Stimulated activated CD8-positive, alpha-beta memory T cell treated with anti-CD3 and anti-CD28 coated beads, Interleukin-4, amount 100 ng/mL, for 1 hour (primary cell): ENCODE measurements at places on chromosomes 3 and 15.

DNA sequence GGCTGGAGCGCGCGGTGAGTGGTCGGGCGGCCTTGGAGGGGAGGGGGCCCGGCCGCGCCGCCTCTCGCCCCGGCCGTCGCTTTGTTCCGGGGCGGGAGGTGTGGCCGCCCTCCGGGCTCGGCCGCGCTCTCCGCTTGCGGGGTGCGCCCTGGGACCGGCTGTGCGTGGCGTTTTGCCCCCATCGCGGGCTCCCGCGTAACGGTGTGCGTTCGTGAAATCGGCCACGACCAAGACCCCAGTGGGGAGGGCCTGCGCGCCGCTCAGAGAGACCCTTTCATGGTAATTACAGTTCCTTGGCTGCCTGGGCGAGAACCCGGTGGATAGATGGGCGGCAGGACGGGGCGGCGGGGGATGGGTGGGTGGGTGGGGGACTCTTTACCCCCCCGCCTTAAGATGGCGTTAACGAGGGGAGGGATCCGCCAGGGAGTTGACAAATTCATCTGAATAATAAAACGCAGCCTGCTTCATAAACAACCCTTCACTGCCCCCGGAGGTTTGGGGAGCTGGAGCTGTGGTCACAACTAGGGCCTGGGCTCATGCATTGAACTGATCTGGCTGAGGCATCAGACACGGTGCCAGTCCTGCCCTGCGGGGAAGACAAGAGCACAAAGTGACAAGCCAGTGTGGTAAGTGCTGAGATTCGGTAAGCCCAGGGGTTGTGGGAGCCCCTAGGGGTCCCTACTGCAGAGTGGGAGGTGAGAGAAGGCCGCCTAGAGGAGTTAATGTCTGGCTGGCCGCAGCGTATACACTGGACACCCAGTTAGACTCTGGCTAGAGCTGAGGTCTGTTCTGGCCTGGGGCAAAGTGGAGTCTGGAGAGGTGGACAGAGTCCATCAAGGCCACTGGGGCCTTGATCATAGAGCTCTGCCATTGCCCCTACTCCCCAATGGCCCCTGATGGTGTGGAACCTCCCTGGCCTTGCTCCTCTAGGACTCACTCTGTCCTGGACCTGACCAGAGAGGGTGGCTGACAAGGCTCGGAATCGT lies 668 bp downstream of the MRAS start:
- DNase-seq = no peak

DNA sequence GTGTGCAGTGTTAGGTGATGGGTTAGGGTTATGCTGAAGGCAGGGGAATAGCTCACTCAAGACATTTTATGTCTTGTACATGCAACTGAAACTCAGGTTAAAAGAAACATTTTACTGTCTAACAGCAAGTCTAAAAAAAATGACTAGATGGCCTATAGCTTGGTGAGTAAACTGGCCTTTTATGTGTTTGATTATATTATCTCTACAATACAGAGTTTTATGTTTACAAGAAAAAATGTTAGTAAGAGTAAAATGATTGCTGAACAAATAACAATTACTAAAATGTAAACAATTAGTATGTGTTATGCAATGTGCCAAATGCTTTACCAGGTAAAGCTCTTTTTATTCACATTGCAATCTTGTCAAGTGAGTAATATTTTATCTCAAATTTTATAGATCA lies 1039.6 kb downstream of the ROBO2 start:
- no peak for DNase-seq

- DNase-seq = no peak
Measured at GRCh38 chr3:44970926-44971490, 5.0 kb downstream of the ZDHHC3 start.

DNA sequence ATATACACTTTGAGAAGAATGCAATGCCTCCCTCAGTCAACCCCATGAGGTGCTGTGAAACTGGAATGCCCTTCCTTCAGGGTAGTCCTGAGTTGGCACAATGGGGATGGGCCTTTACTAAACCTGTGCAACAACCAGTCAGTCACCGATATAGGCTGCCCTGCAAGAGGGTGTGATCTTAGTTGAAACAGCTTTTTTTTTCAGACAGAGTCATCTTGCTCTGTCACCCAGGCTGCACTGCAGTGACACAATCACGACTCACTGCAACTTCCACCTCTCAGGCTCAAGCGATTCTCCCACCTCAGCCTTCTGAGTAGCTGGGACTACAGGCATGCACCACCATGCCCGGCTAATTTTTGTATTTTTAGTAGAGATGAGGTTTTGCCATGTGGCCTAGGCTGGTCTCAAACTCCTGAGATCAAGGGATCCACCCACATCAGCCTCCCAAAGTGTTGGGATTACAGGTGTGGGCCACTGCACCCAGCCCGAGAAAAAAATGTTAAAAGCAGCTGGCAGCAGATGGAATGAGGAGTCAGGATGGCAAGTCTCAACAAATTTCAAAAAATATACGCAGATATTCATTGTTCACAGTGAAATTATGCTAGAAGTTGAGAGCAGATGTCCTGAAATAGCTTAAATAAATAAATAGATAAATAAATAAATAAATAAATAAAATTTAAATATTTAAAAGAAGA lies 31.8 kb downstream of the MYO5A start:
- no peak for DNase-seq

DNA sequence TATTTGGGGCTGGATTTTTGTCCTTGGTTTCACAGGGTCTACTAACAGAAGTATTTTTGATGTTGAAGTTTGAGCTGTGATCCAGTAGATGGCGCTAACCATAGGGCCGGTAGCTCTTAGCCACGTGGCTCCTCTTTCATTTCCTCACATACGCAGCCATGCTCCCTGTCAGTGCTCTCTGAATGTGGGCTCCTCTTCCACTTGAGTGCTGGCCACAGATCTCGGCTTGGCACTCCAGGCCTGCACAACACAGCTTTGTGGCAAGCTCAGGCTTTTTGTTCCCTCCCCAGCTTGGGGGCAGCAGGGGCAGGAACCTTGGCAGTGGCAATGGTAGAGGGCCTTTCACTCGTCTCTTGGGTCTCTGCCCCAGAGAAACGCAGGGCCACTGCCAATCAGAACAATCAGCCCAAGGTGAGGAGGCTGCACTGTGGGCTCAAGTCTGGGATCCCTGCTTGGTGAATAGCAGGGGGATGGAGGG lies 18.6 kb upstream of the DNAAF4 start:
- DNase-seq = no peak

DNA sequence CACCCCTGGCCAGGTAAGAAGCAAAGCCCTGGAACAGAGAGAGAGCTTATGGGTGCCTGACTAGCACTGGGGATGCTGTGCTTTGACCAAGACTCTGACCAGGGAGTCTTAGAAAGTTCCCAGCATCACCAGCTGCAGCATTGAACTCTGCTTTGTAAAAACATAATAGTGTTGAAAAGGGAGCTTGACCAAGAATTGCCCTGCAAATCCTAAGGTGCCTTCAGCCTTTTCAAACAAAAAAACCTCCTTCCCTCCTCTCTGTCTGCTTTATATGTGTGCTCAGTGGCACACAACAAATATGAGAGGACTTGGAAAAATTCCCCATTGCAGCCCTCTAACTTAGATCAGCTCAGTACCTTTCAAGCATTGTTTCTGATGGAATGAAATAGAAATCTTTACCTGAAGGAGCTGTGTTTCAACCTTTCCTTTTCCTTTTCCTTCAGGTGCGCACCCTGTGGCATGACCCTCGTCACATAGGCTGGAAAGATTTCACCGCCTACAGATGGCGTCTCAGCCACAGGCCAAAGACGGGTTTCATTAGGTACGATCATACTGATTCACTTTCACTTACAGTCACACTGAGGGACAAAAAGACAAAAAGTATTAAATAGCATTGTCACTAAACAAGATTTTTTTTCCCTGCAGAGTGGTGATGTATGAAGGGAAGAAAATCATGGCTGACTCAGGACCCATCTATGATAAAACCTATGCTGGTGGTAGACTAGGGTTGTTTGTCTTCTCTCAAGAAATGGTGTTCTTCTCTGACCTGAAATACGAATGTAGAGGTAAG lies 13.0 kb downstream of the THBS1 start:
- DNase-seq = no peak

DNA sequence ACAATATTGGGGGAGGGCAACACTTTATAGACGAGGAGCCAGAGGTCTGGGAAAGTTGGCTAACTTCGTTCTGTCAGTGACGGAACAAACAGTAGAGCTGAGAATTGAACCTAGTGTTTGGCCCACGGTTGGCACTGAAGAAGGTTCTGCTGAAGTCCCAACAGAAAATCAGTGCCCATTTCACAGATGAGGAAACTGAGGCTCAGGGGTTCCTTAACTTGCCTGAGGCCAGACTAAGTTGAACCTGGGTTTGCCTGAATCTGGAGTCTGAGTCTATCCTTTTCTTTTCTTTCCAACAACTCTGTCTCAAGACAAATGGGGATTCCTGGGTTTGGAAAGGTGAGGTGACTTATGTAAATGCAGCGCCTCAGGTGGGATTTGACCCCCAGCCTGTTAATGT lies 55.1 kb downstream of the SLC6A6 start:
- no peak for DNase-seq

DNA sequence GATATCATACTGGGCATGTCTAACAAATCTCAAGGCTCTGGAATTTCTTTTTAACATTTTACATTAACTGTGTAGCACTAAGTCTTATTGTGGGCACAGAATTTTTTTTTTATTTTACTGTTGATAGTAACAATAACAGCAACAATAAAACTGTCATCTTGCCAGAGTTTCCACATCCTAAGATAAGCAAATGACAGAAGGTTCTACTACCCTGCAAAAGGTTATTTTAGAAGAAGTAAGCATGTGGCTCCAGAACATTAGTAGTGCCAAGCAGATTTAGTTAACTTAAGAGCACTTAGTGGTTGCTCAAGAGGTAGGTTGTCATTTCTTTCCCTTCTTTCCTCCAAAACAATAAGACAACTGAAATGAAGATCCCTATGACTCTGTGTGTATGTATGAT lies 743.0 kb upstream of the CBLB start:
- no peak for DNase-seq

GRCh38 chr15:44087578-44088465 lies 107.2 kb downstream of the FRMD5 start:
- no peak for DNase-seq

DNA sequence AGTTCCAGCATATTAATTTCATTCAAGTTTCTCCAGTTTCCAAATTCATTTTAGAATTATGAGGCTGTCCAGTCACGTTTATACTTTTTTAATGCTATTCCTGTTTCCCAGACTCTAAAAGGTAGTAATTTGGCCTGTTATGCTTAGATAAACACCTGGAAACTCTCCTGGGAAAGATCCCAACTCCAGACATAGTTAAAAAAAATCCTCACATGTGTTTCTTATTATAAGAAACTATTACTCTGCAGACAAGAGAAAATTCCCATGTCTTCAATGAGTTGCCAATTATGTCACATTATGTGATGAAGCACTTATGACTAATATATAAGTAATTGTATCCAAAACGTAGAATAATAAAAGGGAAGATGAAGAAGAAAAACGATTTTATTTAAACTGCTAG lies 137.1 kb upstream of the TMC3 start:
- DNase-seq = no peak

DNA sequence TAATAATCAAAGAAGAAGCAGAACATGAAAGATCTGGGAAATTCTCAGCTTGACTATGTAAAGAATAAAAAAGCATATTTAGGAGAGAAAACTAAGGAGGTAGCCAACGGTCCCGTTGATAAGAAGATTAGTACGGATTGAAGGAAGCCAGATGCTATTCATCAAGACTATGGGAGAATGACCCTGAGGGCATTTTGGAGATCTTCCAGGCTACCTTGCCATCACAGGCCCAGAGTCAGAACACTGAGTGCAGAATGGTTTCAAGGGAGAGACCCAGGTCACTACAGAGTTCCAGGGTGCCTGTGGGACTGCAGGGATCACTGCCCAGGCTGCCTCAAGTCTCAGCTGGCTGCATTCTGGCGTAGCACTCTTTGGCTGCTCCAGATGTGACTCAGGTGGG lies 752.9 kb upstream of the ARPP21 start:
- DNase-seq = no peak

DNA sequence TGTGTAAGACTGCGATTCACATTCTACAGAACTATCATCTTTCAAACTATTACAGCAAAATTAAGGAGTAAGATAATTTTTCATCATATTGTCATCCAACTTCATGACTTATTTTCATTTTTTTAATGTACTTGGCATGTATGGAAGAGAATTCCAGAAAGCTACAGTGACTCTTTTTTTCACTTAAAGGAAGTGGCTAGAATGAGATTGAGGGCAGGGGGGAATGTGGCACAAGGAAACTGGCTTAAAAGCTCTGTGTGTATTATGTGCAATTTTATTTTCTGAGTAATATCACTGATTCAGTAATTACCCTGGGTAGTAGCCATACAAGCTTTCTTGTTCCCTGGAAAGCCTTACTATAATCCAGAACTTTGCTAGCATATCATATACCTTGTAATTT lies 94.6 kb downstream of the FILIP1L start:
- DNase-seq = no peak

GRCh38 chr3:24012589-24013269 lies 67.6 kb downstream of the NR1D2 start:
- DNase-seq = no peak

DNA sequence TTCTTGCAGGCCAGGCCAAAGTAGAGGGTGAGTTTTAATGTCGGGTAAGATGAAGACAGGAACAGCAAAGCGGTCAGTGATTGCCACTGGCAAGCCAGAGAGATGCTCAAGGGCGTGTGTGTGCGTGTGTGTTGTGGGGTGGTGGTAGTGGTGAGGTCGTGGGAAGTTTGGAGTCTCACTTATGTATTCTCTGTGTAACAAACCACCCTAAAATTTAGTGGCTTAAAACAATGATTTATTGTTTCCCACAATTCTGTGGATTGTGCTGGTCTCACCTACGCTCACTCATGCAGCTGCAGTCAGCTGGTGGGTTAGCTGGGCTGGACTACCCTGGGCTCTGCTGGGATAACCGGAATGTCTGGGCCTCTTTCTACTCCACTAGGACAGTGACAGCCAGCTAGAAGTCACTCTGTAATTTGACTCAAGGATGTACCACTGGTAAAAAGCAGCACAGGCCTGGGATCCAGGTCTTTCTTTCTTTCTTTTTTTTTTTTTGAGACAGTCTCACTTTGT lies 50.9 kb upstream of the BHLHE40 start:
- no peak for DNase-seq

DNA sequence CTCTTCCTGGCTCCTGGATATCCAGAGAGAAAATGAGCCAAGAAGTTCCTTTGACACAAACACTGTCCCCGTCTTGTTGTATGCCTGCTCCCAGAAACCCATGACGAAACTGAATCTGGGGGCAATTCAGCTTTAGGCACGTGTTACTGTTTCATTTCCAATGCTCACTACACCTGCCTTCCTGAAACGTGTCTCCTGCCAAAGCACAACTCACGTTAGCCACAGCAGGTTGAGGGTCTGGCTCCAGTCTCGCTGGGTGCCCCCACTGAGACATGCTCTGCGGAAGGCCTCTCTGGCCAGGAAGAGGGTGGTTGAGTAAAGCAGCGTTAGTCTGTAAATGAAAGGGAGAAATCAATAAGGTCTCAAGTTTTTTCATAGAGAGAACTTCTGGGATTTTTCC lies 6.7 kb downstream of the RFT1 start:
- no peak for DNase-seq

DNA sequence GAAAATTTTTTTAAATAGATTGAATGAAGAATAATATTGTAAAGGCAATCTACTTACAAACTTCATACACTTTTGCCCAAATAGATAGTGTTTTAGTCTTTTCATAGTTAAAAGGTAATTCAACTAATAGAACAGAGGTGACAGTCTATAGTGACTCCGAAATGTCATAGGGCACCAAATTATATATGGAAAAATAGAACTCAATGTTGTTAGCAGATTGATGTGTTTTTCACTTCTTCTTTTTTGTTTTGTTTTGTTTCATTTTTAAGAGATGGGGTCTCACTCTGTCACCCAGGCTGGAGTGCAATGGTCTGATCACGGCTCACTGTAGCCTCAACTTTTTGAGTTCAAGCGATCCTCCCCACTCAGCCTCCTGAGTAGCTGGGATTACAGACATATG lies 721 bp downstream of the CSTA start:
- DNase-seq = no peak

GRCh38 chr15:49881866-49882265 lies 237.2 kb downstream of the ATP8B4 start:
- no peak for DNase-seq
